ENCODE measurements at places on chromosomes 7 and 10.

DNA sequence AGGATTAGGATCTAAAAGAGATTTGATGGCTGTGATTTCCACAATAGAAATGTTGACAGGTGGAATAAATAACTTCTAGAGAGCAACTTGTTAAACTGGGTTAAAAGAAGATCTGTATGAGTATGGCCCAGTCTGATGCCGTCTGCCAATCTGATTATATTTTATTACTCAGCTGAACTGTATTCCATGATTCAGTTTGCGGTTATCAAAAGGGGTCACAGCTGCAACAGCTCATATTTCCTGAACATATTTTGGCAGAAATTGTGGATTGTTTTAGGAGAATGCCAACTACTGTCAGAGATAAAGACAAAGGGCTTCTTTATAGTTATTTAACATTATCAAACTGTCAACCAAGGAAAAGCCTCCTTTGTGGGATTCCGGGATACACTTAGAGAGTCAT lies 244.8 kb upstream of the MINDY3 start:
- no peak for DNase-seq

- DNase-seq, result no peak
Observed at GRCh38 chr10:31778627-31779026, 150.0 kb downstream of the ARHGAP12 start.

GRCh38 chr7:116809636-116810266 lies 52.6 kb upstream of the CAPZA2 start:
- DNase-seq, result no peak

DNA sequence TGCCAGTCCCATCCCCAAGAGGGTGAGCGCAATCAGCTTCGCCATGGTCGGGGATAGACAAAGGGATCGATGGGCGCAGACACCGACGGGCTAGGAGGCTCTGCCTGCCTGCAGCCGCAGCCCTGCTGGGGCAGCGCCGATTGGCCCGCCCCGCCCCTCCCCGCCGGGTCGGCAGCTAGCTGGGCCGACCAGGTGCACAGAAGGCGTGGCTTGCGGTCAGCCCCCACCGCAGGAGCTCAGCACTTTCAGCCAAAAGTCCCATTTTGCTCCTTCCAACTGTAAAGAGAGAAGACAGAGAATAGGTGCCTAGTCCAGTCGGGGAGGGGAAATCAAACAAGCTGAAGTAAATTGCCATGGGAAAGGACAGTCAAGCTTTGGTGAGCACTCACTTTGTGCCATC lies at the start of gene PON1:
Gene PON1, minus strand, starts transcription at position 102 of the 400 bp plus-strand sequence. Its CDS starts 57 bp downstream, at position 45.
- DNase-seq, result no peak

DNA sequence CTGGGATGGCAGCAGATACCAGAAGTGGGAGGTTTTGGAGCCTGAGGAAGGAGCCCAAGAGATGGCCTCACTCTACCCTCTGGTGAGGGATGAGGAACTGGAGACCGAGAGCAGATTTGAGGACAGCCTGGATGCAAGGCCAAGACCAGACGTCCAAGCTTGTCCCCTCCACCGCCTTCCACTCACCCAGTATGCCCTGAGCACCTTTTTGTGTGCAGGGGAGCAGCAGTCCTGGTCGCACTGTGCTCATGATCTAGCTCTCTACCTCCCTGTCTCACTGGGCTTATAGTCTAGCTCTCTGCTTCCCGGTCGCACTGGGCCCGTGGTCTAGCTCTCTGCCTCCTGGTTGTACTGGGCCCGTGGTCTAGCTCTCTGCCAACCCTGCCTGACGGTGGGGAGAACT lies 33.6 kb upstream of the CHST15 start:
- DNase-seq, result no peak

DNA sequence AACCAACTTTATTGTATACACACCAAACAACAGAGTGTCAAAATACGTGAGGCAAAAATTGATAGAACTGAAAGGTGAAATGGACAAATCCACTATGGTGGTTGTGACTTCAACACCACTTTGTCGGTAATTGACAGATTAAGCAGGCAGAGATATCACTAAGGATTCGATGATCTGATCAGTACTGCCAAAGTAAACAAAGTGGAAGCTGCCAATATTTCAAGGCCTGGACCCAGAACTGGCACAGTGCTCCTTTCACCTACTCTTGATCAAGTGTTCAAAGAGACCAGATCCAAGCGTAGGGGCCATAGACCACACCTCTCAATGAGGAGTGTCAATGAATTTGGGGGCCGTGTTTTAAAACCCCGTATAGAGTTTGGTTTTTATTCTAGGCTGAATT lies 167.0 kb downstream of the CDK14 start:
- DNase-seq, result no peak

DNA sequence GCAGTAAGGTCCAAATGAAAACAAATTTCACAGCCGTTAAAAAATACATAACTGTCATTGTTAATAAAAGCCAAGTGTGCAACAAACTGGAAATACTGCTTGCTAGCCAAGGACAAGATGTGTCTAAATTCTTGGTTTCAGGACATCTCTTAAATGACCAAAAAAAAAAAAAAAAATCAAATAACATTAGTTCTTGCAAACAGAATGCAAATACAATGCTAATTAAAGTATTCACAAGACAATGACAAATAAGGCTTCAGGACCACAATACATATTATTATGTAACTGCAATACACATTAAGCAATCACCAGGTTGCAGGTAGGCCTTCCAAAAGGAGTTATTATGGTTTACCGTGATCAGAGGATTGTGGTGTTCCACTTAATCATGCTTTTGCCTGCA lies 3.6 kb downstream of the ARHGAP21 start:
- DNase-seq, result no peak

- DNase-seq, result no peak
Observed at GRCh38 chr7:119033641-119034040, 809.1 kb downstream of the ANKRD7 start.

GRCh38 chr10:59283456-59284091 lies 78.8 kb downstream of the FAM13C start:
- DNase-seq, result no peak

DNA sequence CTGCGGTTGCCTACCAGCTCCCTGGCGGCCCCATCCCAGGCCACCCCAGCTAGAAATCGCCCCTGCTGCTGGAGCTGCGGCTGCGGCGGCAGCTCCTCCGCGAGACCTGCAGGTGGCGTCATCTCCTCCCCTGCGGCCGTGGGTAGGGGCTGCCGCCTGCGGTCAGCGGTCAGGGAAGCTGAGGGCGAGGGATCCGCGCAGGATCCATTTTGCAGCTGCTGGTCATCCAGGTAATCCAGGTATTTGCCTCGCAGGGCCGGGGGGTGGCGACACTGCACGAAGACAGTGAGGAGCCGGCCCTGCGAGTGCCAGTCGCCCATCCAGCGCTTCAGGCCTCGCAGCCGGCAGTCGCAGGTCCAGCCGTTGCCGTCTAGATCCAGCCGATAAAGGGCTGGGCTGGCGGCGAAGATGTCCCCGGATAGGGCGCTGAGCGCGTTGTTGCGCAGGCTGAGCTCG lies 1.5 kb downstream of the TRIL start:
- DNase-seq, result peak; percentile 70

GRCh38 chr7:158488181-158488971 lies 99.2 kb downstream of the PTPRN2 start:
- DNase-seq, result no peak

GRCh38 chr7:301291-302053 lies 11.5 kb downstream of the FOXL3 start:
- no peak for DNase-seq

- no peak for DNase-seq
Observed at GRCh38 chr7:151115121-151115835, 29.0 kb downstream of the AGAP3 start.

GRCh38 chr7:55133630-55134358 lies 115.0 kb downstream of the EGFR start:
- peak; percentile 66 for DNase-seq

Data from uterus (tissue), 4 donors.